ENCODE measurements at places on chromosomes 2 and 18. TPM values are rescaled to one million over a fixed set of nuclear protein-coding genes. Genes with fewer than 3 reads are reported as not detected.

DNA sequence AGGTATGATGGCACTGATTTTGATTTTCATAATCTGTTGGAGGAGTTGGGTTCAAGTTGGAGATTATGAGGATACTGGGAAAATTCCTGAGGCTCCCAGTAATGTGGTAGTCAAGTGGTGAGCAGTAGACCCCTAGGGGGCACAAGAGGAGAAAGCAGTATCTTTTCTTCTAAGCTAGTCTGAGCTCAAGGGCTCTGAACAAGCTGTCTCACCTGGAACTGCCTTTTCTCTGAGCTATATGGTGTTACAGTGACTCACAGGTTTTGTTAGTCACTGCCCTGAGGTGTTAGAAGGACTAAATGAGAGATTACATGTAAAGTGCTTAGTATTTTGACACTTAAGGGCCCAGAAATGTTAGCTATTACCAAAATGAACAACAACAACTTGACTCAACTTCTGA lies 42.2 kb downstream of the CD302 start:
- no peak overlapping the region for H3K4me3 ChIP-seq
- H3K4me1 ChIP-seq = no peaks in the 10 kb centered on the region
- no peaks in the 10 kb centered on the region for H3K27me3 ChIP-seq
- H3K27ac ChIP-seq = no peak overlapping the region
- DNase-seq = no peak
- H3K36me3 ChIP-seq = peaks cover 49% of the 10 kb centered on the region

- peaks cover 44% of the 10 kb centered on the region for H3K4me1 ChIP-seq
- no peaks in the 10 kb centered on the region for H3K36me3 ChIP-seq
- no peak overlapping the region for H3K4me3 ChIP-seq
- DNase-seq = no peak
- no peaks in the 10 kb centered on the region for H3K27me3 ChIP-seq
Measured at GRCh38 chr2:25320077-25320476, 21.6 kb downstream of the DNMT3A start.

GRCh38 chr2:229297247-229297646 lies 26.2 kb upstream of the PID1 start:
- no peak for DNase-seq
- no peaks in the 10 kb centered on the region for H3K36me3 ChIP-seq
- no peak overlapping the region for H3K27ac ChIP-seq
- no peaks in the 10 kb centered on the region for H3K27me3 ChIP-seq

GRCh38 chr18:9413576-9413975 lies 61.7 kb upstream of the RALBP1 start:
- DNase-seq = no peak
- H3K4me1 ChIP-seq = no peaks in the 10 kb centered on the region
- H3K4me3 ChIP-seq = no peak overlapping the region

DNA sequence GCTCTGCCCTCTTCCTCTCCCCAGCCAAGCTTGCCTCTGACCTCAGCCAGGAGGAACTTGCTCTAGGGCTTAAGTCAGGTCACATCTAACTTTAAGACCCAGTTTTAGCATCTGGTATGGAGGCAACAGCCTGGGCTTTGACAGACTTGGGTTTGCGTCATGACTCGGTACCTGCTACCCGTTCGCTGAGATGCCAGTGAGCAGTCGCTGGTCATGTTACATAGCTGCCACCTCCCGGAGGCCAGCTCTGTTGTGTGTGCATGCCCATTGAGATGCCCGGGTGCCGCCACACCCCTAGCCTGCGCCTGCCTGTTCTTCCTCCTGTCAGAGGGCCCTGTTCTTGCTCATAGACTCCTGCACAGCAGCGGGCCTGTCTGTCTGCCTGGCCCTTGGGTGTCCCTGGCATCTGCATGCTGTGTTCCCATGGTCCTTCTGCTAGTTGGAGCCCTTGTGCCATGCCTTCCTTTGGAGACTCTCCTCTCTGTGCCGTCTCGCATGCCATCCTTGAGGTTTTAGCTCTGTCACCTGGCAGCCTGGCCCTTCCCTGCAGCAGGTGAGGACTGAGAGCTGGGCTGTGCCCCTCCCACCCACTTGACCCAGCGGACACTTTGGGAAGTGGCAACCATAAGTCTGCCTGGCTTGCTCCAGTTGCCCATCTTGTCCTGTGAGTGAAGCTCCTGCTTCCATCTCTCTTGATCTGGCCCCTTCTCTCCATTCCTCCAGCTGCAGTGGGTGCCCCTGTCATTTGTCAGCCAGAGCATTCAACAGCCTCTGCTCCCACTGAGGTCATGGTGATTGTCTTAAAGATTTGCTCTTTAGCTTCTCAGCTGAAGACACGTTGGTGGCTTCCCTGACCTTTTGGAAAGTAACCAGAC lies 24.9 kb downstream of the ASAP2 start:
- no peaks in the 10 kb centered on the region for H3K27me3 ChIP-seq
- H3K27ac ChIP-seq = no peak overlapping the region
- H3K4me3 ChIP-seq = no peak overlapping the region
- no peak for DNase-seq

The AQP4 gene
- total RNA-seq = not detected

The HOXD3 gene
- total RNA-seq = not detected

The WNT6 gene
- total RNA-seq = 0.22 TPM

The LRATD1 gene
- total RNA-seq = not detected

The DNAJC5G gene
- not detected for total RNA-seq

Measured in naive thymus-derived CD4-positive, alpha-beta T cell (primary cell).